EL (cell line): ENCODE measurements at places on chromosomes 3 and 15.
A peak's percentile ranks its signal among the peaks of the same experiment; 100 is the strongest.

- peak; percentile 94 for DNase-seq
Observed at GRCh38 chr3:190183121-190183520, 62.4 kb upstream of the P3H2 start.

GRCh38 chr3:180657094-180657493, 22.2 kb downstream of the CCDC39 start:
- DNase-seq = no peak

GRCh38 chr3:24435584-24435983, 59.1 kb downstream of the THRB start:
- no peak for DNase-seq

- peak; percentile 24 for DNase-seq
Observed at GRCh38 chr15:84924077-84924731, 39.7 kb downstream of the SLC28A1 start.

DNA sequence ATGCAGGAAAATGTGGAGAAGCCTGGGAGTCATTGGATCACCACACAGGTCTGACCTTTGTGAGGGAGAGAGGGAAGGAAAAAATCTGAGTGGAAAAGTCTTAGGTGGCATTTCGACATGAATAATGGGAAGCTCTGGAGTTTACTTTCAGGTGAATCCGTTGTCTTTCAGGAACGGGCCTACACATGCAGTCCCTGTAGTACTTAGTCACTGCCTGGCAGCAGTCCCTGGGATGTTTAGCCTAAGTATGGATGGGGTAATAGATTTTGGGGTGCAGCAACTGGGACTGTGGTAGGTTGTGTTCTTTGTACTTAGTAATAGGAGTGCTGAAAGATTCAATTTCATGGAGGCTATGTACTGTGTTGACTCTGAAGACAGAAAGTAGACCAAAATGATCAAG, 227.5 kb upstream of the EPHA3 start:
- DNase-seq = no peak

GRCh38 chr3:73473181-73473897, 151.4 kb downstream of the PDZRN3 start:
- DNase-seq = no peak

DNA sequence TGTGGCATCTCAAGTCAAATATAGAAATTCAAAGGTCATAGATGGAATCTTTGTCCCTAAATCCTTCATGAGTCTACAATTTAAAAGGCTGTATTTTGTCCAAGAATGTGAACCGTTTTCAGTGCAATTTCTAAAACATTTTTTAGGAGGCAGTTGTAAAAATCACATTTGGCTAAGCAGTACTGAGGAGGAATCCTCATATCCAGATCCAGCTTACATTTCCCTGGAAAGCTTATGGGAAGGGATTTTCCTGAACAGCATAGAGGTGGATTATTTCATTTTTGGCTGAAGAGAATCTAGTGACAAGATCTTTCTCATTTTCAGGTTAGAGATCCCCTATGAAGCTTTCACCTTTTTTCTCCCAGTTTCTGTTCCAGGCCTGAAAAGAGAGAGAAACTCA, 178.4 kb downstream of the POLR2M start:
- DNase-seq = no peak

DNA sequence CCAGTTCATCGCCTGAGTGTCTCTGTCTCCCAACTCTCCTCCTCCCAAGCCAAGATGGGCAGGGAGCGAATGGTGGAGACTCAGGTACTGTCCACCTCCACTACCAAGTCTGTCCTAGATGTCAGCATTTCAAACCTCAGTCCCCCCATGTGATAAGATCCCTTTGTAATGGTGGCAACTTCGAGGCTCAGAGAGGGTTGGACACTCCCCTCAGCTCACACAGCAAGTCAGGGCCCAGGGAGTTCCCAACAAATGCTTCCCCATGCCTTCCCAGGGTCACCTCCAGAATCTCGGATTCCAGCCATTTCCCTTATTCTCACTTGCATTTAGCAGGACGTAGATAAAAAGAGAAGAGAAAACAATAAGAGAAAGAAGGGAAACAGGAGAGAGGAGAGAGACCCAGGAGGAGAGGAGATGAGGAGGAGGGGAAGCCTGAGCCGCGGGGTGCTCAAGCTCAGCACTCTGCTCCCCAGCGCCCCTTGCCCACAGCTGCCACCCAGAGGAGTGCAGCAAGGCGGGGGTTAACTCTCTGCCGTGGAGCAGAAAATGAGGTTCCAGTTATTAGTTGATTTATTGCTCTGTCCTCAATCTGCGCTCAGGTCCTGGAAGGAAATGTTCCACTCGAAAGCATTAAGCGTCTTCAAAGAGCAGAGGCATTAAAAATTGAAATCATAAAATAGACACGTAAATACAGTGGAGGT, 84.1 kb upstream of the LINGO1 start:
- no peak for DNase-seq

DNA sequence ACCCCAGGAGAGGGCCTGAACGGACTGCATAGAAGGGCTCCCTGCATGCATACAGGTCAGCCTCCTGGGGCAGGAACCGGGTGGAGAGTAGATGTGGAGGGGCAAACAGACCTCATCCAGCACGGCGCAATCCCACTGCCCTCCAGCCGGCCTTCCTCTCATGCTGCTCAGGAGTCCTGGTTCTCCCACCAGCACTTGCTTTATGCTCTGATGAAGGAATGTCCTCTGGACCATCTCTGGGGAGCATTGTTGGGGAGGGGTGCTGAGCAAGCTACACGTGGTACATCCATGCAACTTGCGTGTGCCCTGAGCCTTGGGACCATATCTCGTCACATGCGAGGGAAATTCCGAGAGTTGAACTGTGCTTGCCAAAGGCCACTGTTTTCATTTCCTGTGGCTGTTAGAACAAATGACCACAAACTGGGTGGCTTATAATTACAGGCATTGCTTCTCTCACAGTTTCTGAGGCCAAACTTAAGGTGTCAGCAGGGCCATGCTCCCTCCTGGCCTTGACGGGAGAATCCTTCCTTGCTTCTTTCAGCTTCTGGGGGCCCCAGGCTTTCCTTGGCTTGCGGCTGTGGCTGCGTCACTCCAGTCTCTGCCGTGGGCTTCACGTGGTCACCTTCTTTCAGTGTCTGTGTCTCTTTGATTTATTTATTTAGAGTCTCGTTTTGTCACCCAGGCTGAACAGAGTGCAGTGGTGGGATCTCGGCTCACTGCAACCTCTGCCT, 12.2 kb downstream of the SELENOS start:
- DNase-seq = no peak

GRCh38 chr3:125137358-125138033, 75.1 kb downstream of the SLC12A8 start:
- DNase-seq = peak; percentile 88

DNA sequence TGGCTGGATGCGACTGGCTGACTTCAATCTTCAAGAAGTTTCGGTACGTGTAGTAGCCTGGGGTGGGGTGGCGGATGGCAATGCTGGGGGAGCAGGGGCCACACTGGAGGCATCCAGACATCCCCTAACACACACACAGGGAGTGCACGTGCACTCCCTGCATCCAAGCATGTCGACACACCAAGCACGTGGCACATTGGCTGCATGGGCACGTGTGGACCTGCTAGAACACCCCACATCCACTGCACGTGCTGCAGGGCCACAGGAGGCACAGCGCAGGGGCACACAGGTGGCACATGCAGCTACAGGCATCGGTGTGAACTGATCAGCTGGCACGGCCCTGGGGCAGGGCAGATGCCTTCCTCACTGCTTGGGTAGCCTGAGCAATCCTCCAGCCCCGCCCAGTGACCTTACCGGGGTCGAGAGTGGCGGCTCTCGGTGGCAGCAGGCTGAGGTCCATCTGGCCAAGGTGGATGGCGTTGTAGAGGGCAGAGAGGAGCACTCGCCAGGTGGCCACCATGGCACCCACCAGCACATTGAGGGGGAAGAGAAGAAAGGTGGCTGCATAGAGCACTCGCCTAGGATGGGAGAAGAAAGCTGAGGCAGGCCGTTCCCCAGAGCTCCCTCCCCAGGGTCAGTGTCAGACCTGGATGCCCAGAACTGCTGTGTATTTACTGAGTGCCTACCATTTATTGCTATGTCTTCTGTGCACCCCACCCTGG, 7.5 kb downstream of the ISLR start:
- no peak for DNase-seq

GRCh38 chr3:99418209-99418635, 220.2 kb upstream of the COL8A1 start:
- no peak for DNase-seq

- DNase-seq = no peak
Observed at GRCh38 chr3:127676921-127677351, 4.2 kb downstream of the ABTB1 start.

DNA sequence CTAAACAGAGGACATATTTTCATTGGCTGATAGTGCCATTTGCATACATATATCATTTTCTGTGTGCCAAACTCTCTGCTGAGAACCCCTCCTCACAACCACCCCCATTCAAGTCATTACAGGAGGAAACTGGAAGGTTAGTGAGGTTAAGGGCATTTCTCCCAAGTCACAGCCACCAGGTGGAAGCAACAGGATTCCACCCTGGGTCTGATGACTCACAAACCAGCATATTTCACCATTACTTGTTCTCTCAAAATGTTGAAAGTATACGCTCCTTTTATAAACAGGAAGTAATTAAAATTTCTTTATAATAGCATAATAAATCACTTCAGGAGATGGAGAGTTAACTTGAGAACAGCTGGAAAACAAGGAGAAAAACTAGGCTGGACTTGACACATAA, 398.6 kb upstream of the WNT5A start:
- DNase-seq = peak; percentile 68

DNA sequence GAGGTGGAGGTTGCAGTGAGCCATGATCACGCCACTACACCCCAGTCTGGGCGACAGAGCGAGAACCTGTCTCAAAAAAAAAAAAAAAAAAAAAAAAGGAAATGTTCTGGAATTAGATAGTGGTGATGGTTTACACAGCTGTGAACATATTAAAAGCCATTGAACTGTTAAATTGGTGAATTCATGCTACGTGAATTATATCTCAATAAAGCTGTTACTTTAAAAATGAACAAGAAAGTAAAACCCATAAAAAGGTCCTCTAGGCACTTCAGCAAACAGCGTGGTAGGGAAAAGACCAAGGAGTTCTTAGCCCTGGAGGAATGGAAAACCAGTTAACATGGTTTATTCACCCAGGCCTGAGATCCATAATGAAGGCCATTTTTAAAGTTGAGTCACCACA, 180.1 kb downstream of the ATG7 start:
- no peak for DNase-seq
